Fibroblast of lung (primary cell): ENCODE measurements at places on chromosomes 11 and 22. TPM values are rescaled to one million over a fixed set of nuclear protein-coding genes. Genes with fewer than 3 reads are reported as not detected.

DNA sequence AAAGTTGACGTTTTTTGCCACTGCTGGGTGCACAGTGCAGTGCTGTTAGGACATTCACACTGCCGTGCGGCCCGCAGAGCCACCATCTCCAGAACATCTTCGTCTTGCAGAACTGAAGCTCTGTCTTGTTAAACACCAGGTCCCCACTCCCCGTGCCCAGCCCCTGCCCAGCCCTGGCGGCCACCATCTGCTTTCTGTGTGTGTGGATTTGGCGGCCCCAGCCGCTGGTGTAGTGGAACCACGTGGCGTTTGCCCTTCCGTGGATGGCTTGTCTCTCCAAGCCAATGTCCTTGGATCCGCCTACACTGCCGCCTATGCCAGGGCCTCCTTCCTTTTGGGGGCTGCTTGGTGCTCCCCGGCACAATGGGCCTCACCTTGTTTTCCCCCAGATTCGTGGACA, 8.2 kb upstream of the MUC5AC start:
- H3K4me1 ChIP-seq = peaks cover 13% of the 10 kb centered on the region
- no peaks in the 10 kb centered on the region for H3K27me3 ChIP-seq
- H3K4me3 ChIP-seq = no peak overlapping the region
- no peak overlapping the region for H3K27ac ChIP-seq
- H3K36me3 ChIP-seq = no peaks in the 10 kb centered on the region
- DNase-seq = no peak

DNA sequence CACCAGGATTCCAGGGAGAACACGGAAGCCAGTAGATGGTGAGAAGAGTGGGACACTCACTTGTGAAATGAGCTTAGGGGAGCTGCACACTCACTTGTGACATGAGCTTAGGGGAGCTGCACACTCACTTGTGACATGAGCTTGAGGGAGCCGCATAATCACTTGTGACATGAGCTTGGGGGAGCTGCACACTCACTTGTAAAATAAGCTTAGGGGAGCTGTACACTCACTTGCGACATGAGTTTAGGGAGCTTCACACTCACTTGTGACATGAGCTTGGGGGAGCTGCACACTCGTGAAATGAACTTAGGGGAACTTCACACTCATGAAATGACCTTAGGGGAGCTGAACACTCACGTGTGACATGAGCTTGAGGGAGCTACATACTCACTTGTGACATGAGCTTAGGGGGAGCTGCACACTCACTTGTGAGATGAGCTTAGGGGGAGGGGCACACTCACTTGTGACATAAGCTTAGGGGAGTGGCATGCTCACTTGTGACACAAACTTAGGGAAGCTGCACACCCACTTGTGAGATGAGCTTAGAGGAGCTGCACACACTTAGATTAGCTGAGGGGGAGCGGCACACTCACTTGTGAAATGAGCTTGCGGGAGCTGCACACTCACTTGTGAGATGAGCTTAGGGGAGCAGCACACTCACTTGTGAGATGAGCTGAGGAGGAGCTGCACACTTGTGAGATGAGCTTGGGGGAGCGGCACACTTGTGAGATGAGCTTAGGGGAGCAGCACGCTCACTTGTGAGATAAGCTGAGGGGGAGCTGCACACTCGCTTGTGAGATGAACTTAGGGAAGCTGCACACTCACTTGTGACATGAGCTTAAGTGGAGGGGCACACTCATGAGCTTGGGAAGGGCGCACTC, 59.0 kb downstream of the NCAPD3 start:
- no peaks in the 10 kb centered on the region for H3K4me1 ChIP-seq
- no peak overlapping the region for H3K27ac ChIP-seq
- no peak overlapping the region for H3K4me3 ChIP-seq
- no peaks in the 10 kb centered on the region for H3K27me3 ChIP-seq

GRCh38 chr11:27348340-27348873, 14.6 kb downstream of the CCDC34 start:
- no peaks in the 10 kb centered on the region for H3K27me3 ChIP-seq
- no peaks in the 10 kb centered on the region for H3K36me3 ChIP-seq
- H3K4me3 ChIP-seq = no peak overlapping the region
- no peaks in the 10 kb centered on the region for H3K4me1 ChIP-seq
- H3K27ac ChIP-seq = no peak overlapping the region

GRCh38 chr11:73019996-73020395, 122.1 kb downstream of the FCHSD2 start:
- no peak overlapping the region for H3K27ac ChIP-seq
- no peaks in the 10 kb centered on the region for H3K36me3 ChIP-seq
- no peak overlapping the region for H3K4me3 ChIP-seq
- no peaks in the 10 kb centered on the region for H3K4me1 ChIP-seq
- no peaks in the 10 kb centered on the region for H3K27me3 ChIP-seq
- no peak for DNase-seq

GRCh38 chr11:107713009-107713408, 1.2 kb upstream of the SLN start:
- DNase-seq = no peak
- H3K36me3 ChIP-seq = no peaks in the 10 kb centered on the region
- no peak overlapping the region for H3K4me3 ChIP-seq
- no peaks in the 10 kb centered on the region for H3K27me3 ChIP-seq
- H3K27ac ChIP-seq = no peak overlapping the region
- no peaks in the 10 kb centered on the region for H3K4me1 ChIP-seq

The CCDC88B gene
- 0.56 and 0.88 TPM in 2 replicates for polyA plus RNA-seq

DNA sequence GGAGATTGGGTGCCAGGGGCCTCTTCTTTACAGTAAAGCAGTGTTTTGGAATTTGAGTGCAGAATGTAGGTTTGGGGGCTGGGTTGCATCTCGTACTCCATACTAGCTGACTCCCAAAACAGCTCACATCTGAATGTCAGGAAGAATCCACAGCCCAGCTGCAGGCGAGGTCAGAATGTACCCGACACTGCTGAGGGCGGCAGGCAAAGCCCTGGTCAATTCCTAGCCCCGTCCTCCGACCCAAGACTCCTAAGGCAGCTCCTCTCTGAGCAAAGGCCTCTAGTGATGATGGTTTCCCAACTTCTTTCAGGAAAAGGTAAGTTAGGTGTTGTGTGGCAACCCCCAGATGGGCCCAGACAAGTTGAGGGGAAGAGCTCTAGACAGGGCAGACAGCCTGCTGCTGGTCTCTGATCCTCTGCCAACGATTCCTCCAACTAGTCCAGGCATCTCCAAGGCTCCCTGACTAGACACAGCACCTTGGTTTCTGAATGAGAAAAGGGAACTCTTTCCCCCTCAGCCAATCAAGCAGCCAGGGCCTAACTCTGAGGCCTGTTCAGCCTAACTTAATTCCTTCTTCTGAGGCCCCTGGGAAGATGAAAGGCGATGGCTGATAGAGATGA, 8.6 kb downstream of the LARGE2 start:
- DNase-seq = no peak
- peaks cover 6% of the 10 kb centered on the region for H3K27me3 ChIP-seq
- no peaks in the 10 kb centered on the region for H3K4me1 ChIP-seq
- H3K27ac ChIP-seq = no peak overlapping the region
- peaks cover 4% of the 10 kb centered on the region for H3K36me3 ChIP-seq

- DNase-seq = no peak
- no peak overlapping the region for H3K27ac ChIP-seq
- no peaks in the 10 kb centered on the region for H3K27me3 ChIP-seq
- H3K4me3 ChIP-seq = no peak overlapping the region
Observed at GRCh38 chr22:47200273-47201051, 438.0 kb downstream of the TBC1D22A start.

- peaks cover 4% of the 10 kb centered on the region for H3K4me1 ChIP-seq
- DNase-seq = no peak
- H3K36me3 ChIP-seq = peaks cover 38% of the 10 kb centered on the region
- no peaks in the 10 kb centered on the region for H3K27me3 ChIP-seq
- no peak overlapping the region for H3K27ac ChIP-seq
Observed at GRCh38 chr11:65529475-65530156, 4.7 kb downstream of the SCYL1 start.

The GAS2L1 gene
- 5.4 and 7.5 TPM in 2 replicates for polyA plus RNA-seq

The RCOR2 gene
- 1.8 and 3.9 TPM in 2 replicates for polyA plus RNA-seq

DNA sequence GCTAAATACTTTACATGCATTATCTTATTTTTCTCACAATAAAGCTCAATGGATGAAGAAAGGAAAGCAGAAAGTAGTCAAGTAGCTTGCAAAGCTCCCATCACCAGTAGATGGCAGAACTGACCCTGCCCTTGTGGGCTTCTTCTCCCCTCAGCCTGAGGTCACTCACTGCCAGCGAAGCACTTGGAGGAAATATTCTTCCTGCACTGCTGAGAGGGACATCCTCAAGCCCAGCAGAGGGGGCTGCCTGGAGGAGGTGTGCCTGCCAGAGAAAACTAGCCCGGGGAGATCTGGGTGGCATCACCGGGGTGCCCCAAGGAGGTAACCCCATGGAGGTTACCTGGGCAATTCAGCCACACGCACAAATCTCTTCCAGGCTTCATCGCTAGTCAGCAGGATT, 6.6 kb downstream of the APOL4 start:
- H3K4me1 ChIP-seq = peaks cover 9% of the 10 kb centered on the region
- H3K27ac ChIP-seq = no peak overlapping the region
- H3K4me3 ChIP-seq = no peak overlapping the region
- no peaks in the 10 kb centered on the region for H3K36me3 ChIP-seq

DNA sequence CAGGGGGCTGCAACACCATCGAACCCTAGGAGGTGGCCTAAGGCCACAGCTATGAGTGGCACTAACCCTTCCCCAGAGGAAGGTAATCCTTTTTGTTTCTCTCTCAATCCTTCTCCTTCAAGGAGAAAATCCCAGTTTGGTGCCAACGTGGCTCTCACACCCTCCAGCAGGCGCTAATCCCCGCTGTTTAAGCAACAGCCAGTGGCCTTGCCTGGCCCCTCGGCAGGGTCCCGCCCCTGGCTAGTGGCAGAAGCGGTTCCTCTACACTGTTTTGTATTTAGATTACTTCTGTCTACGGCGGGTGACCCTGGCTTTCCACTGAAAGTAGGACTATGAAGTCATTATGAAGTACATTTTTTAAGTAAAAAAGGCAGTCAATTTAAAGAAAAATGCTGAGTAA, 15.5 kb downstream of the GNAZ start:
- H3K4me1 ChIP-seq = no peaks in the 10 kb centered on the region
- no peaks in the 10 kb centered on the region for H3K27me3 ChIP-seq
- no peaks in the 10 kb centered on the region for H3K36me3 ChIP-seq
- DNase-seq = no peak
- no peak overlapping the region for H3K27ac ChIP-seq

The MYOD1 gene
- not detected in 2 replicates for polyA plus RNA-seq

The OR5AP2 gene
- polyA plus RNA-seq = not detected in 2 replicates

- H3K4me1 ChIP-seq = peaks cover 6% of the 10 kb centered on the region
- H3K27ac ChIP-seq = no peak overlapping the region
Observed at GRCh38 chr11:117830674-117831351, 6.3 kb upstream of the FXYD2 start.
